Subcutaneous preadipocyte (primary cell): ENCODE measurements at places on chromosomes 6 and 20. TPM values are rescaled to one million over a fixed set of nuclear protein-coding genes. Genes with fewer than 3 reads are reported as not detected.

Gene E2F1
- 5.5 and 11.1 TPM in 2 replicates for total RNA-seq

Gene POM121L2
- not detected in 2 replicates for total RNA-seq

Gene LPIN3
- total RNA-seq = 14.1 and 14.3 TPM in 2 replicates

Gene TNF
- total RNA-seq = not detected in 2 replicates

Gene OPRM1
- total RNA-seq = not detected in 2 replicates

Gene C6orf52
- 0.59 and 1.1 TPM in 2 replicates for total RNA-seq

Gene PNLDC1
- total RNA-seq = 0.73 TPM in 1 of 2 replicates, not detected in the other

Gene LST1
- total RNA-seq = not detected in 2 replicates

Gene MOCS1
- total RNA-seq = 11.8 and 12.5 TPM in 2 replicates

Gene TMEM151B
- total RNA-seq = not detected in 2 replicates

Gene SNTA1
- total RNA-seq = 20.5 and 23.9 TPM in 2 replicates

Gene HSPA1L
- total RNA-seq = 0.37 and 0.39 TPM in 2 replicates

Gene RAD21L1
- not detected in 2 replicates for total RNA-seq

Gene HAO1
- not detected in 2 replicates for total RNA-seq

Gene SLC25A27
- 5.9 and 6.6 TPM in 2 replicates for total RNA-seq

Gene SLC17A3
- not detected in 2 replicates for total RNA-seq

Gene F13A1
- not detected in 2 replicates for total RNA-seq

Gene BPIFA1
- not detected in 2 replicates for total RNA-seq

Gene SDCBP2
- 1.5 and 2.3 TPM in 2 replicates for total RNA-seq

Gene RIPOR2
- total RNA-seq = 0.20 and 1.1 TPM in 2 replicates

Gene TAAR2
- not detected in 2 replicates for total RNA-seq

Gene OPN5
- not detected in 2 replicates for total RNA-seq

Gene CYP21A2
- total RNA-seq = under 0.01 TPM in 1 of 2 replicates, not detected in the other

Gene OR2H2
- total RNA-seq = not detected in 2 replicates

Gene MRPL18
- 79.0 and 88.4 TPM in 2 replicates for total RNA-seq

Gene FILIP1
- total RNA-seq = under 0.01 and 0.37 TPM in 2 replicates

Gene TTLL9
- not detected in 2 replicates for total RNA-seq

Gene DEFB127
- not detected in 2 replicates for total RNA-seq

Gene HLA-DOA
- total RNA-seq = under 0.01 TPM in 1 of 2 replicates, not detected in the other

Gene GPLD1
- total RNA-seq = under 0.01 and 0.73 TPM in 2 replicates

Gene PYGB
- total RNA-seq = 173 and 266 TPM in 2 replicates

Gene TGM3
- not detected in 2 replicates for total RNA-seq

Gene HLA-DQB2
- not detected in 2 replicates for total RNA-seq

Gene CFAP61
- 0.39 TPM in 1 of 2 replicates, not detected in the other for total RNA-seq

Gene IL17A
- total RNA-seq = not detected in 2 replicates

Gene TMC2
- under 0.01 TPM in 1 of 2 replicates, not detected in the other for total RNA-seq

Gene CLVS2
- total RNA-seq = under 0.01 TPM in 2 replicates

Gene PLCG1
- total RNA-seq = 43.7 and 52.2 TPM in 2 replicates

Gene PRDM1
- 0.78 and 1.1 TPM in 2 replicates for total RNA-seq

Gene AKAP12
- 133 and 254 TPM in 2 replicates for total RNA-seq

Gene EDN1
- under 0.01 TPM in 1 of 2 replicates, not detected in the other for total RNA-seq

Gene TSHZ2
- total RNA-seq = 6.8 and 9.6 TPM in 2 replicates

Gene SLC26A8
- under 0.01 TPM in 1 of 2 replicates, not detected in the other for total RNA-seq

Gene CCN2
- total RNA-seq = 1.5 and 10.8 TPM in 2 replicates

Gene PACSIN1
- total RNA-seq = not detected in 2 replicates

Gene RGL2
- 16.9 and 19.2 TPM in 2 replicates for total RNA-seq
